Amniotic stem cell (primary cell): ENCODE measurements at places on chromosomes 6 and 20.

- DNase-seq, result no peak
Observed at GRCh38 chr6:2155206-2155605, 90.2 kb downstream of the GMDS start.

DNA sequence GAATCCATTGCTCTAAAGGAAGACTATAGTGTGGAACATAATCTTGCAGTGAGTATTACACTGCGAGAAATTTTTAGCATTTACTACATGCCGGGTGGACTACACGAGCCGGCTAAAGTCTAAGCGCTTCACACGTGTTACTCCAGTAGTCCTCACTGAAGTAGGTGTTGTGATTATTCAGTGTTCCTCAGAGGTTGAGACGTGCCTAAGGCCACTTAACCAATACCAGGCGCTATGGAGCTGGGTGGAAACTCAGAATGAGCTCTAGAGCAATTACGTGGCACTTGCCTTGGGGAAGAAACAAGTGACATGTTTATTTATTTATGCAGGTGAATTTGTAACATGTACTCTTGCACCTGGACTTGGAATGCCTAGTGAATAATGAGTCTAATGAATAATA is 46.4 kb downstream of the SASH1 start:
- no peak for DNase-seq

GRCh38 chr6:4664117-4664626 is 112.0 kb upstream of the CDYL start:
- no peak for DNase-seq

- no peak for DNase-seq
Observed at GRCh38 chr6:7671581-7671980, 54.3 kb upstream of the BMP6 start.

DNA sequence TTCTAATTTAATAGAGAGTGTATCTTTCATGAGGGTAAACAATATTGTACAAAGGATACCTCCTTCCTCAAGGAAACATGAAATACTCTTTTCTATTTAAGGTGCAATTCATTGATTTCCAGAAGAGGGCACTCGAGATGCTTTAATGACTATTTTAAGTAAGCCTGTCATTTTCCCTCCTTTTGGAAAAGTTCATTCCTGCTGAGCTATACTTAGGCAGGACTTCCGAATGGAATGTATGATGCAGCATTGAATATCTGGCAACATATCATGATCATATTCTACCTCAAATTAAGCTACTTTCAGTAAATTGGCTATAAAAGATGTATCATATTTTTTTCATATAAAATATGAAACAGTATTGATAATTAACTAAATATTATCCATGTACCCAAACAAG is 5.0 kb downstream of the DST start:
- peak; percentile 54 for DNase-seq

DNA sequence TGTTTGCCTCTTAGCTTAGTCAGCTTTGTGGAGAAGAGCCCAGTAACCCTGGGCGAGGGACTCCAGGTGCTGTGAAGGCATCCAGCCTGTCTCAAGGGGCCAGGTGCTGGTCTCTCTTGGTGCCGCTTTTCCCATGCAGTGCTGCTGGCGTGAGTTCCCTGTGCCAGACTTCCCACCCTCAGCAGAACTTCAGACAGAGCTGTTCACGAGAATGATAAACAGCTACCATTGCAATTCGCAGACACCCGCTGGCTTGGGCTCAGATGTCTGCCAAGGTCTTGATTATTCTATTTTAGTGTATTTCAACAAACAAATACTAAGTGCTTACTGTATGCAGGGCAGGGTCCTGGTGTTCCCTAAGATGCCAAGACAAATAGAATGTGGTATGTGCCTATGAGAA is 57.7 kb downstream of the RNF217 start:
- no peak for DNase-seq

- no peak for DNase-seq
Observed at GRCh38 chr6:116060572-116061283, at the start of gene FRK. FRK (minus strand) TSS chr6:116060891; CDS start chr6:116060311, 580 bp downstream.

- DNase-seq, result no peak
Observed at GRCh38 chr20:50426866-50427718, 83.1 kb upstream of the PTPN1 start.

DNA sequence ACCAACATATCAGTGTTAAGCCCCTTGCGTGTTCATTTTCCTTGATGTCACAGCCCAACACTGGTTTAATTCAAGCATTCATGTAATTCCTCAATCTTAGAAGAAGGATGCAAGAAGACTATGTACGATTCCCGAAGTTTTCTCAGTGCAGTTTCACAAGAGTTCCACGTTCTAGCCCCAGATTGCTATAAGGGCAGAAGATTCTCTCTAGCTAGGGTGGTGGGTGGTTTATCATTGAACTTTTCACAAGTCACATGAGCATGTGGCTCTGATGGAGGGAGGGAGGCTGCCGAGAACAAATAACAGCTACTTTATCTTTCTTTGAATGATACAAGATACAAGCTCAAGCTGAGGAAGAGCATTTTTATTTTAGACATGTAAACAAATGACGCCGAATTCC is 71.9 kb upstream of the NHSL1 start:
- DNase-seq, result no peak
